BE2C (cell line): ENCODE measurements at places on chromosomes 6 and 20.

- DNase-seq: peak; percentile 56
These were observed 2.9 kb downstream of the TNNC2 start for GRCh38 chr20:45823949-45824835.

DNA sequence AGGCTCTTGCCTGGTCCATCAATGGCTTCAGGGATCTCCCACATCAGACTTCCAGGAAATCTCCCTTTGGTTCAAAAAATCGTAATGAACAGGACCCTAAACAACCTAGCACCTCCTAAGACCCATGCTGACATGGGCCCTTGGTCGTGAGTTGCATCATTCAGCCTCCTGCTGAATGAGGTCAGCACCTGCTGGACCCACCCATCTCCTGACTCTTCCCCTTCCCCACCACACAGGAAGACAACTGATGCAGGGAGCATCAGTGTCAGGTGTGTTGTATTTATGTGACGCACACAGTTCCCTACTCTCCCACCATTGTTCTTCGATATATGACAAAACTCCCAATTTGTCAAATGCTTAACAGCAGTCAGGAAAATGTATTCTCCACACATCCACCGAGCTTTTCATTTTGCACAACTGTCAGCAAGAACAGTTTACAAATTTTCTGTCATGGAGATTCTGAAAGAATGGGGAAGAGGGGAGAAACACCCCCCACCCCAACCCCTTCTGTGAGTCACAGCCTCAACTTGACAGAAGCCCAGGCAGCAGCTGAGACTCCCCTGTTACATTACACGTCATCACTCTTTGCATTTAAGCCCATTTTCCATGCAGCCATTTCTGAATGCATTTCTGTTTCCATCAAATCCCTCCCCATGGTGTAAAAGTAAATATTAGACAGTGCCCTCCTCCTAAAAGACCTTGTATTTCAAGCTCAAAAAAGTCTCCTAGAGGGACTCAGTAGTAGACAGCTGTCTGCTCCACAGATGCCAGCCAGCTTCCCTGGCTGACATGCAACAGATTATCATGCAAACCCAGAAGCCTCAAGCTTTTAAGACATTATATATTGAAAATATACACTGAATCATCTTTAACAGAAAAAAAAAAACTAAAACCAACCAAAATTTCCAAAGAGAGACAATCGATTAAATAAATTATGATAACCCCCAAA is 577.5 kb downstream of the PTPRT start:
- DNase-seq: no peak

- no peak for DNase-seq
These were observed 2.7 kb upstream of the C6orf62 start for GRCh38 chr6:24721461-24722215.

- peak; percentile 47 for DNase-seq
These were observed 64.3 kb downstream of the MRPL14 start for GRCh38 chr6:44062771-44063560.

GRCh38 chr6:80939480-80939879 is 813.0 kb downstream of the TENT5A start:
- DNase-seq: no peak

GRCh38 chr20:24331939-24332338 is 137.5 kb upstream of the SYNDIG1 start:
- DNase-seq: no peak

- DNase-seq: no peak
These were observed 93.4 kb downstream of the SLC22A23 start for GRCh38 chr6:3363296-3364025.

DNA sequence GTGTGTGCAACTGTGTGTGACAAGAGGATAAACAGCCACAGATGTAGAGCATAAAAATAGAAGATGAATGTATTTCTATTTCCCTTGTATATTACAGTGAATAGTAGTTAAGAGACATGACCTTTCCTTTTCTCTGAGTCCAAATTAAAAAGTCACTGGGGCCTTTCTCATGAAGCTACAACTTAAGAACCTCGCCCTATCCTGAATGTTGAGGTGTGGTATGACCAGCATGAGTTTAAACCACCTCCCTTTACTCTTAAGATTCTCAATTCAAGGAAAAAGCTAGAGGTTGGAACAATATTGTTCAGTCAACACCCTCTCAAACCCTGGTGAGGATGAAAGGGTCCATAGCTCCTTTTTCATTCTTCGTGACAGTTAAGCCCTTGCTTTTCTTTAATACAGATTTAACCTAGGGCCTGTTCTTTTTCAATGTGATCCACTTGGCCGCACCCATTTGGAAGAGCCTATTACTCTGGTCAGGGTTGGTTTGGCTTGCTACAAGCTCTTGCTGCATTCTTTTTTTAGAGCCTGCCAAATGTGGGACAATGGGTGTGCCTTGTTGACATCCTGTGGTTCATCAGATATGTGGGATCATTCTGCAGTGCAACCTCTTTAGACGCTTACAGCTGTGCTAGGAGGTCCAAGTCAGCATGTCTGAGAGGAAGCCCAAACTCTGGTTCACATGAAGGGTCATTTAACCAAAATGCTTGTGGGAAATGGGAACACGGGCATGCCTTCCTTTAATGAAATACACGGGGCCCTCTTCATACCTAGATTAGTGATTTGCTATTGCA is 290.0 kb downstream of the HAO1 start:
- DNase-seq: no peak

DNA sequence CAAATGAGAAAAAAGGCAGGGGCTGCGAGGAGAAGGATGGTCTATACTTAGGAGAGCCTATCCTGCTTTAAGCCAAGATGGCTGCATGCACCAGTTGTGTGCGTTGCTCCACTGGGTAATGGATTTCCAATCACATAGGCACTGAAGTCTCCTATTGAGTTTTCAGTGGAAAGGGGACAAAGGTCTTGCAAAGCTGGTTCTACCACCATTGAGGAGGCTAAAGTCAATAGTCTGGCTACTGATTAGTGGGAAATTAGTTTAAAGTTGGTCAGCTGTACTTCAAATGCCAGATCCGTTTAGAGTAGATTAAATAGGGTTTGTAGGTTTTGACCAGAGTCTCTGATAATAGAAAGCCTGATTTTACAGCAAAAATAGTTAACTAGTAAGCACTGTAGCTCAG is 104.9 kb downstream of the SESN1 start:
- DNase-seq: no peak

- DNase-seq: no peak
These were observed 40.4 kb downstream of the MAN1A1 start for GRCh38 chr6:119308991-119309657.

DNA sequence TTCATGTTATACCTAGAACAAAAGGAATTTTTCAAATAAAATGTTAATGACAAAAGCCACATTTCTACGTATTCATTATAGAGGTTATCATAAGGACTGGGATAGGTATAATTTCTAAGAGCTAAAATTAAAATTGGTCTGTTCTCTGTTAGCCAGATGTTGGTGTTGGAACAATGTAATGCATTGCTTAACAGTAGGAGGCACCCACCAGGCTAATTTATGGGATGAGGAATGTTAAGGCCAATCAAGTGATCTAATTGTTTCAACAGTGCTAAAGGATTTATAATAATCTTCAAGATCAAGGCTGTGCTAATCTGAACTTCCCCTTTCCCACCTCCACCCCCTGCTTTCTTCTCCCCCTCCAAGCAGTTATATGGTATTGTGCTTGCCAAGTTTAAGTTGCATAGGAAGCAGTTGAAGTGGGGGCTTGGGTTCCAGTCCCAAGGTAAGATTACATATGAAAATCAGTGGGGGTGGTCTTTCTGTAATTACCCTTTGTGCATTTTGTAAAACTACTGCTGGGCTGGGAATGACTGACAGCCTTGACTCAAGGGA is 89.2 kb upstream of the BACH2 start:
- DNase-seq: no peak

- no peak for DNase-seq
These were observed 35.6 kb upstream of the THBS2 start for GRCh38 chr6:169289257-169289618.

- DNase-seq: no peak
These were observed 87.9 kb downstream of the CD40 start for GRCh38 chr20:46206025-46206424.

- no peak for DNase-seq
These were observed 151.4 kb downstream of the ID4 start for GRCh38 chr6:19988555-19988954.

DNA sequence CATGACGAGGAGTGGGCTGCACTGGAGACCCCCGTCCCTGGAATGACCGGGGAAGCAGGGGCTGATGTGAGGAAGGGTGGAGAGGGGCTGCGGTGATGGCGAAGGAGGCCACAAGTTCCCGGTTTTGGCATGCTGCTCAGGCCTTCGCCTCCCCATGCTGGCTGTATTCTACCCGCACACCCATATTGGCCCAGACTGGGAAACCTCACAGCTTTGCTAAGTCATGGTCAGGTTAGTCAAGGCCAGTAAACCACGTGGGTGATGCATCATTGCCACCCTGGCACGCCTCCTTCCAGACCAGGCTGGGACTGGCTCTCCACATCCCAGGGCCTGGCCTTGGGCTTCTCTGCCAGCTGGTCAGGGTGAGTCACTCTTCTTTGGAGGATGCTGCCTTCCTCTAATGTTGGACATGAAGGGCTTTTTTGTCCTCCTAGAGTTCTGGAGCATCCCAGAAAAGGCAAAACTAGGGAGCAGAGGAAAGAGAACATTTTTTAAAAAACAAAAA is 53.8 kb downstream of the PCNA start:
- peak; percentile 43 for DNase-seq

- DNase-seq: no peak
These were observed 178.4 kb upstream of the ARID1B start for GRCh38 chr6:156598855-156599180.

GRCh38 chr20:59954718-59955117 is 3.5 kb upstream of the CDH26 start:
- no peak for DNase-seq

GRCh38 chr6:133888929-133889556 is at the start of gene TCF21:
Gene TCF21, plus strand, starts transcription at chr6:133889113. Its CDS starts 285 bp downstream, at chr6:133889398.
- no peak for DNase-seq

- DNase-seq: no peak
These were observed 5.4 kb upstream of the FAM210B start for GRCh38 chr20:56353356-56353755.

DNA sequence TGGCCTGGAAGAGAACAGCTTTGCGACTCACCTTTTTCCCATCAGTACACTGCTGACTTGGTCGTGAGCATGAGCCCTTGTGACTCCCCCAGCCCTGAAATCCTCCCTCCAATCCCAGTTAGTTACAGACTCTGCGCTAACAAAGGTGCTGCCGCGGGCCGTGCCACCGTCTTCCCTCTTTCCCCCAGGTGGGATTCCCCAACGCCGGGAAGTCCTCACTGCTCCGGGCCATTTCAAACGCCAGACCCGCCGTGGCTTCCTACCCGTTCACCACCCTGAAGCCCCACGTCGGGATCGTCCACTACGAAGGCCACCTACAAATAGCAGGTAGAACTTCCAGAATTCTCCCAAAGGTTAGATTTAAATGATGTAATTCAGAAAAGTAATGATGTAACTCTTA is 16.1 kb downstream of the MTG2 start:
- DNase-seq: no peak

- DNase-seq: no peak
These were observed 97.1 kb upstream of the SLC22A16 start for GRCh38 chr6:110573537-110573936.

GRCh38 chr6:17354700-17355403 is 38.5 kb upstream of the CAP2 start:
- no peak for DNase-seq

- peak; percentile 65 for DNase-seq
These were observed 112.0 kb upstream of the BEND6 start for GRCh38 chr6:56842686-56843475.

DNA sequence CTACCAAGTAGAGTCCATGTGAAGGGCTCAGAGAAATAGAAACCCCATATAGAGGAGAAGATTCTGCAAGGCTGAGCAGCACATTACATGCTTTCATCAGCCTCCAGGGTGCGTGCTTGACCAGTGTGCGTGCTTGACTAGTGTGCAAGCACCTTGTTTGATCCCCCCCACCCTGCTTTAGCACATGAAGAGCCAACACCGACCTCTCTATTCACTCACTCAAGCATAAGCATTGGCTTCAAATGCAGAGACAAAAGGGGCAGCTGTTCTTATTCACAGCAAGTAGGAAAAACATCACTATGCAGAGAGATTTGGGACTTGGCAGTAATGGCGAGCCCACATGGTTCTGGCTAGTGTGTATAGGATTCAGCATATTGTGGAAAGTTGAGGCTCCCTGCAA is 278.7 kb upstream of the RNF217 start:
- DNase-seq: peak; percentile 4

- no peak for DNase-seq
These were observed 8.9 kb upstream of the CDSN start for GRCh38 chr6:31129130-31129529.

GRCh38 chr6:9257215-9257614 is 821.9 kb upstream of the SLC35B3 start:
- DNase-seq: no peak

DNA sequence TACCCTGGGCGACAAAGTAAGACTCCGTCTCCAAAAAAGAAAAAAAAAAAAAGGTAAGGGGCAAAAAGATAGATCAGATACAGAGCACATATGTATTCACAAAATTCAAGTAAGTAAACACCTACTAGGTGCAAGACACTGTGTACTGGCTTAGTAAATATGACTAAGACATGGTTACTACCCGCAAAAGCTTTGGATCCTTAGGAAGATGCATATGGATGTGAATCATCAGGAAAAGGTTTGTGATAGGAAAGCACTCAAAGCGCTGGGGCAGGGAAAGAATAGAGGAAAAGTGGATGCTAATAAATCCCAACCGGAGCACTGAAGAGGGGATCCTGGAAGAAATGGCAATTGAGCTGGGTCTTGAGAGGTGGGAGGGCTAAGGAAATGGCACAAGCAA is 118.8 kb upstream of the FAM184A start:
- DNase-seq: no peak

DNA sequence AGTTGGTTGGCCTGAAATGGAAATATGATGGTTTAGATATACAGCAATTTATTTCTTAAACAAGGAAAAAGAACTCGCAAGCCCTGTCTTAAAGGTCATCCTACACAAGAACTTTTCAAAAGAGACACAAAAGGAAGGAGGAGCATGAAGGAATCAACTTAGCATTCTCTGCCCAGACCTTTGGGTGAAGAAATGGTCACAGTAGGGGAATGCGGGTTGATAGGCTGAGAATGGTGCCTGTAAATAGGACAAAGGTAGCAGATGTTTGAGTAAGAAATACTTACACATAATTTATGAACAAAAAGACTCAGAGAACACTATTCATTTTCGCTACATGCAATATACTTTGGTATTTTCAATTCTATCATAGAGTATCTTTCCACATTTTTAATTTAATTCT is 15.0 kb downstream of the ADGRF5 start:
- no peak for DNase-seq

DNA sequence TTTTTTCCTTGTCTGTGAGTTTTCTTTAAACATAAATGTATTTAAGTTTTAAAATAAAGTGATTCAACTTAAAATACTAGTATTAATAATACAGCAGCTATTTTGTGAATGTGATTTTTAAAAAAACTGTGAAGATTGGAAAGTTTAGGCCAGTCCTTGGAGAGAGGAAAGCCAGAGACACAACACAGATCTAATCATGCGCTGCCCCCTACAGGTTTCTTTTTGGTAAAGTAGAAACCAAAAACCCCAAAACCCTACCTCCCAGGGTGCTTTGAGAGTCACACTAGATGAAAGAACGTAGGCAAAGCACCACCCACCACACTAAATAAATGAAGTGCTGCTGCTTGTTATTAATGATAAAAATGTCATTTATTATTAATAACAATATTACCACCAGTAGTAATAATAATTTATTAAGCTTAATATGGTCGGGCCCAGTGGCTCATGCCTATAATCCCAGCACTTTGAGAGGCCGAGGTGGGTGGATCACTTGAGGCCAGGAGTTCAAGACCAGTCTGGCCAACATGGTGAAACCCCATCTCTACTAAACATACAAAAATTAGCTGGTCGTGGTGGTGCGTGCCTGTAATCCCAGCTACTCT is 33.7 kb downstream of the SLC9A8 start:
- peak; percentile 73 for DNase-seq
